ENCODE measurements at places on chromosomes 11 and 22. TPM values are rescaled to one million over a fixed set of nuclear protein-coding genes. Genes with fewer than 3 reads are reported as not detected.

- no peak for DNase-seq
Measured at GRCh38 chr11:78074756-78075155, 4.9 kb downstream of the NDUFC2 start.

DNA sequence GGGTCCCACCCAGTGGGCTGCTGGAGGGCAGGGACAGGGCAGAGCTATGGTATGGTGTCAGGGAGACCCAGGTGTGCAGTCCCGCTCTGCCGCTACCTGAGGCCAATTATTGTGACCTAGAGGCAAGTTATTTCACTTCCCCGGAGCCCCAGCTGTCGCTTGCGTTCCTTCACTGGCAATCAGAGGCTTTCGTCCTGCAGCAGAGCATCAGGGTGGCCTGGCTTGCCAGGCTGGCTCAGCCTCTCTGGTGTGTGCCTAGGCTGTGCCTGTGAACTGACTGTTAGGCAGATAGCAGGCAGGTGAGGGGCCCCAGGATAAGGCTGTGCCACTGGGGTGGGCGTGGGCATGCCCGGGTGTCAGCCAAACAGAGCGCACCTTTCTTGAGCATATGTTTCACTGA, 31.4 kb downstream of the GLB1L2 start:
- DNase-seq = peak; percentile 30

DNA sequence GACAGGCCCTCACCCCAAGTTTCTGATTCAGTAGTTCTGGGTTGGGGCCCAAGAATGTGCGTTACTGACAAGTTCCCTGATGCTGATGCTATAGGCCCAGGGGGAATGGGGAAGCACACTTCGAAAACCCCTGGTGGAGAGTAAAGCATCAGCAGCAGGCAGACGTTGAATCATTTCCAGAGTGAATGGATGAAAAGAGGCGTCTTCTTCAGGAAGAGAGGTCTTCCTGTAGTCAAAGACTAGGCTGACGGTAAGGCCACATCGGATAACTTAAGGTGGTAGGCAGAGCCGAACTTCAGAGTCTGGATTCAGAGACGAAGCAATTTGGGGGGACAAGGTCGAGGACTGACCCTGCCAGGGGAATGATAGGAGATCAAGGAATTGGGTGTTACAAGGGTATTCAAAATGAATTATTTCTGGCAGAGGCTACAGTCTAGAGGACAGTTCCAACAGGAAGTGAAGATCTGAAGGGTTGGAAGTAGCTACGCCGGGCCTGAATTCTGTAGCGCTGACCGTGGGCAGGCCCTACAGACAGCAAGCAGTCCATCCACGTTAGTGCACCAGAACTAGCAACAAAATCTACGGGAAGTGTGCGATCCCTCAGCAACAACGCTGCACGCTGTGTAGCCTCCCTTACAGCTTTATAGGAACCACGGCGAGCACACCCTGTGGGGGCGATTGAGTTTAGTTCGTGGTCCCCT, 862 bp upstream of the CENATAC start:
- no peak for DNase-seq

- no peak for DNase-seq
Measured at GRCh38 chr11:132632641-132633124, 899.6 kb downstream of the OPCML start.

GRCh38 chr11:73157101-73158010, 15.2 kb upstream of the FCHSD2 start:
- DNase-seq = peak; percentile 49

GRCh38 chr22:22953791-22954190, 66.2 kb downstream of the IGLL5 start:
- DNase-seq = no peak

DNA sequence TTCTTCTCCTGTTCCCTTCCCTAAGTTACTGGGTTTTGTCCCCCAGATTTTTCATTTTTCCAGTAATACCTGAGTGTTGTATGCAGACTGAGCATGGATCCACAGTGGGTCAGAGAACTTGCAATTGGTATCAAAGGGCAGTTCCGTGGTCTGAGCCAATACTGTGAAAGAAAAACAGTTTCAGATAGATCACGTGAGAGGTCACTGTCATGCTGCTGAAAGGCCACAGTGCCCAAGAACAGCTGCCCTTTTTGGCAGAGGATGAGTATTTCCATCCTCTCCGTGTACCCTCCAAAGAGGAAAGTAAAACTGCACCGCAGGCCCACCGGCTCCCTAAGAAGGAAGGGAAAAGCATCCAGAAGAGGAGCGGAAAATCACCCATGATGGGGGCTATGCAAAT, 73.0 kb upstream of the TBCEL start:
- no peak for DNase-seq

ZPR1 gene
- polyA plus RNA-seq = 70.2 TPM

Data from psoas muscle (tissue), 8 donors.